Thymus (tissue), 14 donors: ENCODE measurements at places on chromosomes 1 and 21.
A peak's percentile ranks its signal among the peaks of the same experiment; 100 is the strongest.

GRCh38 chr1:102772831-102773230 lies 335.5 kb downstream of the COL11A1 start:
- no peak for DNase-seq

DNA sequence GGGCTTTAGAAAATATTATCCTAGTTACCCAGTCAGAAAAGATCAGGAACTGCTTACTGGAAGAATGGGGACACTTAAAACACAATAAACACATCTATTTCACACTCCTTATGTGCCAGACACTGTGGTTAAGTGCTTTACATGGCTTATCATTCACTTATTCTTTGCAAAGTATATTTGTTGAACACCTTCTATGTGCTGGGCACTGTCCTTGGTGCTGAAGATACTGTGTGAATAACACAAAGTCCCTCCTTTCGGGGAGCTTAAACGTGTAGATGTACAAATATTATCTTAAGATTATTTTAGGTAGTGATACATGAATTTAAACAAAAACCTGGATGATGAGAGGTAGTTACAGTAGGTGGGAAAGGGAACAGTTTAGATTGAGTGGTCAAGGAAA lies 169.3 kb downstream of the ST6GALNAC5 start:
- DNase-seq, result peak; percentile 30

DNA sequence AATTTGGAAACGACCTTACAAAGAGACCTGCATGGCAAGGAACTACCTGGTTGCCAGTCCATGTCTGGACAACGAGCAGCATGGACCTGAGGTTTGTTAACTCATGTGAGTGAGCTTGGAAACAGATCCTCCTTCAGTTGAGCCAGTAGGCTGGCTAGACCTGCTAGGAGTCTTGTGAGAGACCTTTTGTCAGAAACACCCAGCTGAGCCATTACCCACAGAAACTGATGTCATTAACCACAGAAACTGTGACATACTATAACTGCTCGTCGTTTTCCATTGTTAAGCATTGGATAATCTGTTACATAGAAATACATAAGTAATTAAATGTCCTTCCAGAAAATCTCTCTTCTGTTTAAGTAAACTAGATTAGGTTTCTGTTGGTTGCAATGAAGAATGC lies 211.1 kb upstream of the C21orf91 start:
- DNase-seq, result no peak

- DNase-seq, result no peak
Measured at GRCh38 chr1:10788592-10789006, 7.8 kb downstream of the CASZ1 start.

GRCh38 chr1:72100771-72101170 lies 181.6 kb downstream of the NEGR1 start:
- no peak for DNase-seq

DNA sequence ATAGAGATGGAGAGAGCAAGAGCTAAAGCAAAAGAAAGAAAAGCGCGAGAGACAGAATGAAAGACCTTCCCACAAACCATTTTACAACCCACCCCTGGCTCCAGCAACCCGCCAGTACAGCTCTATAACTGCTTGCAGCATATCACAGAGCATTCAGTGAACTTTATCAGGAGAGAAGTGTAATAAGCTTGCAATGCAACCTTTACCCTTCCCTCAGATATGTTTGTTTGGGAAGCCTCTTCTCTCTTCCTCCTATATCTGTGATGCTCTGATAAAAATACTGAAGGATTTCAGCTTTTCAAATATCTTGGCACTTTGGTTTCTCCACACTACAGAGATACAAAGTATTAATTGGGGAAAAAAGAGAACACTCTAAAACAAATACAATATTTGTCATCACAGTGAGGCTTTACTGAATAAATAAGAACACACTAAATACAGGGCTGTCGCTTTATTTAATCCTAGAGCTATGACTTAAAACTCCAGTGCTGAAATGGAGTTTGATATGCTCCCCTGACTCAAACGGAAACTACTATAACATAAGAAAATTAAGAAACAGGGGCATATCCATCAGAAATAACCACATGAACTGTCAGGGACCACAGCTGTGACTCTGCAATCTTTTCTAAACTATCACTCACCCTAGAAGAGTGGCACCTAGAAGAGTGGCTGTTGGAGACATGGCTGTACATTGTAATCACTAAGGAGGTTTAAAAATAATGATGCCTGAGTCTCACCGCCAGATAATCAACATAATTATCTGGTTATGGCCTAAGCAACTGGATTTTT lies 6.7 kb downstream of the CRP start:
- no peak for DNase-seq
